Naive thymus-derived CD4-positive, alpha-beta T cell (primary cell): ENCODE measurements at places on chromosomes 4 and X. TPM values are rescaled to one million over a fixed set of nuclear protein-coding genes. Genes with fewer than 3 reads are reported as not detected.

The FGF5 gene
- polyA plus RNA-seq: not detected

The KLF3 gene
- 68.7 TPM for polyA plus RNA-seq

The PDCL2 gene
- not detected for polyA plus RNA-seq

- no peaks in the 10 kb centered on the region for H3K27me3 ChIP-seq
- H3K36me3 ChIP-seq: no peaks in the 10 kb centered on the region
- no peak overlapping the region for H3K4me3 ChIP-seq
- no peaks in the 10 kb centered on the region for H3K4me1 ChIP-seq
- no peak overlapping the region for H3K27ac ChIP-seq
Measured at GRCh38 chr4:26729547-26729946, 131.1 kb upstream of the STIM2 start.

- no peaks in the 10 kb centered on the region for H3K36me3 ChIP-seq
- no peak for DNase-seq
- no peaks in the 10 kb centered on the region for H3K4me1 ChIP-seq
- H3K27ac ChIP-seq: no peak overlapping the region
- no peak overlapping the region for H3K4me3 ChIP-seq
- H3K27me3 ChIP-seq: no peaks in the 10 kb centered on the region
Measured at GRCh38 chr4:94177822-94178221, 29.8 kb upstream of the SMARCAD1 start.

DNA sequence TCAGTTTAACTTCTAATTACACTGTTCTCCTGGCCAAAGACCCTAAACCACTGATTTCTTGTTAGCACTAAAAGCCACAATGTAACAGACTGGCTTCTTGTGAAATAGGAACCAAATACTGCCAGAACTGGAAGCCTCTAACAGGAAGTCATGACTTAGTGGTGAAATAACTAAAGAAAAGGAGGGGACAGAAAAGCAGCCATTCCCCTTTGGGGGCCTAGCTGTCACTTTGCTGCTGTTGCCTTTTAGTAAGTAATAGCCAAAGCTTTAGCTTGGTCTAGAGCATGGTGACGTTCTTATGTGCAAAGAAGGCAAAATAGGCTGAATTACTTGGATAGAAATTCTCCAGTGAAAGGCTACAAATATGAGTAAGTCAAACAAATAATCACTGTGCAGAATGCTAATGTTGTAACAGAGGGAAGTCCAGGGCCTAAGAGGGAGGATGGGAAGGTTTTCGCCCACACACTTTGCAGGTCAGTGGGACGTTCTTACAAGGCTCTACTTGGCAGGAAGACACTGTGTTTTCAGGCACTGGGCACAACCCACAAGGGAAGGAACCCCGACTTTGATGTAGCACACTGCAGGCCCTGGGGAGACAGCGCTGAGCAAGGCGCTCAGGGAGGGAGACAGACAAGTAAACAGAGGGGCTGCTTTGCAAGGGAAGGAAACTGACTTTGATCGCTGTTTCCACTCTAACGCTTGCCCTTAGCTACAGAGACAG lies 16.7 kb downstream of the GAB3 start:
- peak overlapping the region; percentile 40 for H3K27ac ChIP-seq
- H3K36me3 ChIP-seq: no peaks in the 10 kb centered on the region
- H3K27me3 ChIP-seq: no peaks in the 10 kb centered on the region
- DNase-seq: peak; percentile 24
- no peak overlapping the region for H3K4me3 ChIP-seq
- peaks cover 75% of the 10 kb centered on the region for H3K4me1 ChIP-seq

GRCh38 chrX:30935985-30936384 lies 46.9 kb upstream of the TAB3 start:
- H3K4me1 ChIP-seq: no peaks in the 10 kb centered on the region
- H3K27ac ChIP-seq: no peak overlapping the region
- no peaks in the 10 kb centered on the region for H3K36me3 ChIP-seq
- DNase-seq: no peak
- H3K4me3 ChIP-seq: no peak overlapping the region

DNA sequence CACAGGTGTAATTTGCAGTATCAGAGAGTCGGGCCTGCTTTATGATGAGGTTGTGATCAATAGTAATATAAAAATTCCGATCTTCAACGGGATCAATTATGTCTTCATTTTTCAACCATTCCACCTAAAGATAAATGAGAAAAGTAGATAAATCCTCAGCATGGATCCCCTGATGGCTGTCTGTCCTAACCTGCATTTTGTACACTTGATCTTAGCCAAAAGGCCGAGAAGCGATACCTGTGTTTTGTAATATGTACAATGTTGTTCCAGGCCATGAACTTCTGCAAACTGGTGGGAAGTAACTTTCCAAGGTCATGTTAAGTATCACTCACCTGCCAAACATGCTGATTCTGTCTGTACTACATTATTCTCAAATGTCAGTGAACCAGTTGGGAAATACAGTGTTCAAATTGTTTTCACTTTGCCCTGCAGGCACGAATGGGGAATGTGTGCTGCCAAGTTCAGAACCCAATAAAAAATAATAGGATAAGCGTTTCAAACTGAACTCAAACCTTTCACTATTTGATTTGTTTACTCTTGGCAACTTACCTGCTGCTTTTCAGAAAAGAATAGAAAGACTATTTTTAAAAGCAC lies 298.1 kb downstream of the UNC5C start:
- H3K27me3 ChIP-seq: no peaks in the 10 kb centered on the region
- H3K36me3 ChIP-seq: no peaks in the 10 kb centered on the region
- H3K27ac ChIP-seq: no peak overlapping the region
- H3K4me3 ChIP-seq: no peak overlapping the region
- H3K4me1 ChIP-seq: no peaks in the 10 kb centered on the region

GRCh38 chrX:53128097-53128749 lies 34.3 kb downstream of the KANTR start:
- H3K36me3 ChIP-seq: no peaks in the 10 kb centered on the region
- DNase-seq: no peak
- H3K4me1 ChIP-seq: no peaks in the 10 kb centered on the region
- no peak overlapping the region for H3K27ac ChIP-seq
- no peaks in the 10 kb centered on the region for H3K27me3 ChIP-seq
